ENCODE measurements at places on chromosomes 7 and 10.

- no peak for DNase-seq
These were observed 12.1 kb upstream of the SHH start for GRCh38 chr7:155824227-155824886.

- no peak for DNase-seq
These were observed 250.6 kb upstream of the NPVF start for GRCh38 chr7:25478925-25479324.

DNA sequence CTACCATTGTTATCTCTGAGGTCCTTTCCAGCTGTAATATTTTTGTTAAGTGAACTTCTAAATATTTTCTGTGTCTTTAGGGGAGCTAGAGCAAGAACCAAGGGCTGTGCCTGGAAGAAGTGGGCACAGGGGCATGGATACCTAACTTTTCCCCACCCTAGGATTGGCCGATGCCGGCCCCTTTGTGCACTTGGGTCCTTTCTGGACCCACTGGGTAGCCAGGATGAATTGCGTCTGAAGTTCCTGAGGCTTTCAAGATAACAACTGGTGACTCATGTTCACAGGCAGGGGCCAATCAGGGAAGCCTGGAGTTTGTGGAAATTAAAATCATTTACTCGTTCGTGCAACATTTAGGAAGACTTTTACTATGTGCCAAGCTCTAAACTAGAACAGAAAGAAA, 758 bp downstream of the DPCD start:
- peak; percentile 44 for DNase-seq

- no peak for DNase-seq
These were observed 1176.9 kb downstream of the TYW1 start for GRCh38 chr7:68173513-68173912.

DNA sequence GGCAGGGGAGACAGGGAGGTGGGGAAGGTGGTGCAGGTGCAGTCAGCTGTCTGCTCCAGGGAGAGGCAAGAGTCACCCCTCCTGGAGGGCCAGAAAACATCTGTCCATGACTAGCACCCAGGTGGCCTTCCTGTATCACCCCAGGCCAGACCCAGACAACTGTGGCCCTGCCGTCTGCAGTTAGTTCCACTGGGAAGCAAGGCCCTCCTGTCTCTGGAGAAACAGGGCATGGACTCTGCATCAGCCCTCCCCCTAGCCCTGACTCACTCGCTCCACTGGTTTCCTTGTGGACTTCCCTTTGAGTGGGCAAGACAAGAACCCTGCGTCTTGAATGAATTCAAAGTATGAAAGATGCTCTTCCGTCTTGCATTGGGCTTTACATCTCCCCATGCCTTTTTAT, 12.6 kb downstream of the TBATA start:
- no peak for DNase-seq

DNA sequence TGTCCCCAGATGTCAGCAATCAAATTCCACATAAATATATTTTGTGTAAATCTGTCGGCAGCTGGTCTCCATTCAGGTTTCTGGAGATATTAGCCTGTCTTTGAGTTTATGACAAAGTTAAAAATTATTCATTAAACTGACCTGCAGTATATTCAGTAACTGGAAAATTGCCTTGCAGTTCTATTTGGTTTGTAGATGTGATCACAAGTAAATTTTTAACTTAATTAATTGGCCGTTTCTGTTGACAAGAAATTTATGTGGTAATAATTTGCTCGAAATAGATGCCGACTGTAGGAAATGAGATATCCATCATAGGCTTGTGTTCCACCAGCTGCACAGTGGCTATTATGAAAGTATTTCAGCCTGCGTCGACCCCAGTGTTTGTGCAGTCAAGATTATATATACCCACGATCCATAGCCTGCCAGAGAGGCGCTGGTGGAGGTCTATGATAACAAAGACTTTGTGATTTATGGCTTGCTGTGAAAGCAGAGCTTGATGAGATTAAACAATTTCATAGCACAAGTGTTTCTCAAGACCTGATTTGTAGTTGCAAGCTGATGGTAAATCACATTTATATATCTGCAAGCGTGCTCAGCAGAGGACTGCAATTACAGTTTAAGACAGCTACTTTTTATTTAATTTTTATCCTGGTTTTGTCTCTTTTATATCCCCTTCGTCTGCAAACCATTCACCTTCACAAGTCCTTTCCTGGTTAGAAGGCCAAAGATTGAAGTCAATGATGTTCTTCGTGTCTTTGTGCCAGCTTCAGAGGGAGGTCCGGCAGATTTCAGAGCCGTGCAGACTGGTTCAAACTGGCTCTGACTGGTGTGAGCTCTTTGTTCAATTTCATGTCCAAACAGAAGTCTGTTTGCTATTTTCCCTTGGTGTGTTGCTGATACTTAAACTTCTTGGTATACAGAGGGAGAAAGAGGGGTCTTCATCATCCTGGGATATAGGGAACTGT, 850.9 kb downstream of the LRMDA start:
- no peak for DNase-seq

All from mesendoderm (in vitro differentiated cells).